Left kidney (tissue), 8 donors: ENCODE measurements at places on chromosomes 2 and 18. TPM values are rescaled to one million over a fixed set of nuclear protein-coding genes. Genes with fewer than 3 reads are reported as not detected.

Gene LONRF2
- polyA plus RNA-seq: 4.7 TPM

DNA sequence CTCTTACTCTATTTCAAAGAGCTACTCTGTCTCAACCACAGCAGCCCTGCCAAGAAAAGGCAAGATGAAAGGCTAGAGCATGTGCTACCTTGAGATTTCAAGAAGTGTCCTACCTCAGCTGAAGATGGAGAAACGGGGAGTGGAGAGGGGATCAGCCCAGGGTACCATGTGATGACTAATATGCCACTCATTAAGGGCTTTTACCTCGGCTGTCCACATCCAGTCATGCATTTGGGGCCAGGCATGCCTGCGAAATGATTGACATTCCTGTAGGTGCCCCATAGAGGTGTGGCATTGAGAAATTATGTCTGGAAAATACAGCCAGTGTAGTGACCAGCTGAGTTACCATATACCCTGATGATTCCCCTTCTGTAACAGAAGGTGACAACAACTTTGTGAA is 96.1 kb downstream of the NRP2 start:
- DNase-seq: no peak

Gene IL36RN
- 0.07 TPM for polyA plus RNA-seq

Gene KIF5C
- polyA plus RNA-seq: 5.5 TPM

Gene TBR1
- 0.03 TPM for polyA plus RNA-seq

- no peak for DNase-seq
Measured at GRCh38 chr2:143347271-143347695, 218.1 kb downstream of the ARHGAP15 start.

DNA sequence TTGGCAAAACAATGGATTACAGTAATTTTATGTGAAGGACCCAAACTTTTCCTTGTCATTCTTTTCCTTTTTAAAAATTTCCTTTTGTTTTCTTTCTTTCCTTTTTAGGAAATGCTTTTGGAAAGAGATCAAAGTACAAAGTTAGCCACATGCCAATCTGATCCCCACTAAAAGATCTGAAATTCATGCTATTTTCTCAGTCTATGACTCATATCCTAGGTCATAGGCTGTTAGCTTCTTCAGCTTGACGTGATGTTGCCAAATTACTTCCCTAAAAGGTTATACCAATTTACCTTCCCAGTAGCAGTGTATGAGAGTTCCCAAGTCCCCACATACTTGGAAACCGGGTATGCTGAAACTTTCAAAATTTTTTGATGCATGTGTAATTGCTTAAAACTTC is 355.3 kb downstream of the INSIG2 start:
- DNase-seq: no peak

GRCh38 chr18:76467371-76468190 is 27.5 kb downstream of the ZNF516 start:
- no peak for DNase-seq

Gene GAD1
- 1.4 TPM for polyA plus RNA-seq
